ENCODE measurements at places on chromosomes 3 and 15.

GRCh38 chr3:193782747-193783146 is 189.7 kb downstream of the OPA1 start:
- no peak for DNase-seq

GRCh38 chr3:66989860-66990696 is 8.0 kb upstream of the KBTBD8 start:
- no peak for DNase-seq

DNA sequence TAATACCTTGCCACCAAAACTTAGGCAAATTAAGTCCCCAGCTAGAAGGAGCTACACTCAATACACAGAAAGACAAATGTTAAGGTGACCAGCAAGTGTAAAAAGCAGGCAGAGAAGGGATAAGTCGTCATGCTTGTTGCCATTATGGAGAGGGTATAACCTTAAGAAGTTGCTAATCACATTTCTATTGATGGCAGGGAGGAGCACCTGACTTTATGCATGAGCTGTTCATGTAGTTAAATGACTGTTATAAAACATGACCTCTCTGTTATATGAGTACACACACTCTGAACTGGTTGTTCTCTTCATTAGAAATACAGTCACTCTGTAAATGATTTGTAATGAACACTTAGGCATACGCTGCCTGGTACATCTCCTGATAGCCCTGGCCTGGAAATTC is 6.6 kb upstream of the CCNL1 start:
- DNase-seq, result no peak

- no peak for DNase-seq
Observed at GRCh38 chr15:52218816-52219215, 27.6 kb upstream of the GNB5 start.

DNA sequence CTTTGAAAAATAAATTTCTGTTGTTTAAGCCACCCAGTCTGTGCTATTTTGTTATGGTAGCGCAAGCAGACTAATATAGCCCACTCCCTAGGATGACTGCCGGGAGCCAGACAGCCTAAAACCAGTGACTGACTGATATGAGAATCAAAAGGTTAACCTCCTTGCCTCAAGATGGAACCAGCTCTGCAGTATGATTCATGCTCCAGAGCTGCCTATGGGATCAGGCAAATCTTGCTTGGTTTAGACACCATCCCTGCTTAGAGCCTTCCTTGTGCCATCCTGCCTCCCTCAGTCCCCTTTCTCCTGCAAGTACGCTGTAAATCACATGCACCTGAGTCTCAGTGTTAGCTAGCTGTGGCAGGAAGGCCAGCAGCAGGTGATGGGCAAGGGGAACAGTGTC is 39.3 kb downstream of the TRANK1 start:
- DNase-seq, result no peak

DNA sequence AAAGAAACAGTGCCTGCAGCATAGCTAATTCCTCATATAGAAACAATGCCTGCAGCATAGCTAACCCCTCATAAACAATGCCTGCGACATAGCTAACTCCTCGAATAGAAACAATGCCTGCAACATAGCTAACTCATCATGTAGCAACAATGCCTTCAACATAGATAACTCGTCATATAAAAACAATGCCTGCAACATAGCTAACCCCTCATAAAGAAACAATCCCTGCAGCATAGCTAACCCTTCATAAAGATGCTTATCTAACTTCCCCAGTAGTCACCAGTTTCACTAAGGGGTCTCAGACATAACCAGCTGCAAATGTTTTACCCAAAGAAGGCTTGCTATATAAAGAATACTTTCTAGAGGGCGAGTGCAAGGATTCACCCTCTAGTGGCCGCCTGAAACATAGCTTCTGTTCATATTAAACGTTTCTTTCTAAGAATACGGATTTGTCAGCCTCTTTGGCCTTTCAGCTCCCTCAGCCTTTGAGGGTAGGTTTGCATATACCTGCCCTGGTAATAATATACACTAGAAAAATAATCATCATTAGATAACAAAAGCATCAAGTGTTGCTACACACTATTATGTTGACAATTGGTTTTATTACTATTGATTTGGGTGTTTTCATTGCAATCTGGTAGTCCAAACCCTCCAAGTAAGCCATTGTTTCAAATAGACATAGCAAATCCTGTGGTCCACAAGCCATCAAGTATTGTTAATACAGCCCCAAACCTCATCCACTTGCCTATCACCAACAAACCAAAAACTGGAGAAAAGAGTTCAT is 44.4 kb upstream of the FAN1 start:
- peak; percentile 17 for DNase-seq

- DNase-seq, result peak; percentile 39
Observed at GRCh38 chr15:74545776-74546656, 5.0 kb downstream of the ARID3B start.

DNA sequence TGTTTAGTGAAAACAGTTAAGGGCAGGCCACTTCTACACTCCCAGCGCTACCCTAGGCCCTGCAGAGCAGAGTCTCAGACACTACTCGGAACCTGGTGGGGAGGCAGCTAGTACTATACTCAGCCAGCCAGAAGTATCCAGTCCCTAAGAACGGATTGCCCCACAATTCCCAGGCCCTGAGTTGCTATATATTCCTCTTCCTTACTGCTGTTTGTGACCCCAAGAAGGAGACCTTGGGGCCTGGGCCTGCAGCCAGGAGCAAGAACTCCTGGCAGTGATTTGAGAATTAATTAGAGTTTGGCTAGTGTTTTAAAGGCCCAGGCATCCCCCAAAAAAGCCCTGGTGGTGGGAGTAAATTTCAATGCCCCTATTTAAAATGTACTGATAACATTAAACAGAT is 87.7 kb downstream of the RBPMS2 start:
- peak; percentile 23 for DNase-seq

GRCh38 chr3:100339786-100340185 is 5.2 kb downstream of the NIT2 start:
- DNase-seq, result no peak

DNA sequence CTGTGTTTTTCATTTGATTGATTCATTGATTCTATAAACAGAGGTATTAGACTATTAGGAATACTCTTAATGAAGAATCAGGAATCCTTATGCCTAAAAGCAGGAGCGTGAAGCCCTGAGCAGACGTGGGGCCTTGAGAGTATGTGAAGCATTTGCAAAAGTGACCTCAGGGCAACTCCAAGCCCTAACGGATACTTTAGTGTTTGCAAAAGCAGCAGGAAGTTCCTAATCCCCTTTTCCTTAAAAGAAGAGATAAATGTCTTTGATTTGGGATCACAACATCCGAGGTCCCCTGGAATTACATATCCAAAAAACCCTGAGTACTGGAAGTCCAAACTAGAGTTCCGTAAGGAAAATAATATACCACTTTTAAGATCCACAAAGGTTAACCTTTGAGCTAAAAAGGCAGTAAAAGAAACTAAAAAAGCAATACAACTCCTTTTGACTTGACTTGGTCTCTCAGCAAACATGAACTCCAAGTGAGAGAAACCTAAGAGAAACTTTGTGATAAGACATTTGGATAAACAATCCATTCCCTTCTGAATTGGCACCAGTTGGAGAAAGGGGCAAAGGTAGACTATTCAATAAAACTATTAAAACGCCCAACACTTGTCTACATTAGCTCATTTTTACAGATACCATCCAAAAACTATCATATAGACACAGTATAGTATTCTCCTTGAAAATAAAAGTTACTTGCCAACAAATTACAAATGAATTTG is 27.4 kb downstream of the PRTG start:
- DNase-seq, result peak; percentile 14

GRCh38 chr3:73710340-73710739 is 85.6 kb upstream of the PDZRN3 start:
- no peak for DNase-seq

- DNase-seq, result no peak
Observed at GRCh38 chr3:72872183-72872582, 15.7 kb upstream of the GXYLT2 start.

- no peak for DNase-seq
Observed at GRCh38 chr3:54871867-54872266, 56.0 kb downstream of the LRTM1 start.

GRCh38 chr3:197375001-197375441 is 76.6 kb upstream of the DLG1 start:
- no peak for DNase-seq

DNA sequence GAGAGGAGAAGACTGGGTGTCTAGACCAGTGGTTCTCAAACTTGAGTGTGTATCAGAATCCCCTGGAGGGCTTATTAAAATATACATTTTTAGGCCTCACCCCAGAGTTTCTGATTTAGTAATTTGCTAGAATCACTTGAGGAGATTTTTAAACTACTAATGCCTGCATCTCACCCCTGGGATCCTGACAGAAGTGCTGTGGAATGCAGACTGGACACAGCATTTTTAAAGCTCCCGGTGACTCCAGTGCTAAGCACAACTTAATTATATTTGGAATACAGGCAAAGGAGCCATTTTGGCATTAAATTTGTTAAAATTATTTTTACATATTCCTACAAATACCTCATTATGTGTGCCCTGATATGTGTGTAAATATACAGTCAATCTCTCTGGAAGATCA is 26.7 kb upstream of the COL6A6 start:
- DNase-seq, result no peak

DNA sequence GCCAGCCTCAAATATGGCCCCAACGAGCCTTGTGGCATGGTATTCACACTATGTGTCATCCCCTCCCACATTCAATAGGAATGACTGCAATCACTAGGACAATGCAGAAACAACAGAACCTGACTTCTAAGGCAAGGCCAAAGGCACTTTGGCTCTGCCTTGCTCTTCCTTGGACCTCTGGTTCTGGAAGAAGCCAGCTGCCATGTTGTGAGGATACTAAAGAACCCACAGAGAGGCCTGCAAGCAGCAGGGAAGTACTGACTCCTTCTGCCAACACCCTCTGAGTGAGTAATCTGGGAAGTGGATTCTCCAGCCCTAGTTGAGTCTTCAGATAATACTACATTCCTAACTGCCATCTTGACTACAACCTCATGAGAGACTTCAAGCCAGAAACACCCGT is 64.7 kb downstream of the ADAMTS9 start:
- no peak for DNase-seq

DNA sequence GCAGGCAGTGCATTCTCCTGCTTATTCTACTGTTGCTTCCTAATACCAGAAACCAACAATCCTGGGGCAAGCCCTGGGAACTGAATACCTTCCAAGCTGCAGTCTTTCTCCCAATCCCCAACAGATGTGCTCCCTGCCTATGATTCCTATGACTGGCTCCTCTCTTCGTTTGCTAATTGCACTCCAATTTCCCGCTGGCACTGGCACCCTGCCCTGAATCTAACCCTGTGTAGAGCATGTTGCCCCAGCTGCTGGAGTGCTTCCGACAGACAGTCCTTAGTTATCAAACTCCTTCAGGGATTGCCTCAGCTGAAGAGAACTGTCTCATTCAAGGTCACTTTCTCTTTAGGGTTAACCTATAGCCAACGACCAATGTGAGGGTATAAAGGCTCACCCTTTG is 214.1 kb downstream of the NECTIN3 start:
- DNase-seq, result no peak

- DNase-seq, result peak; percentile 87
Observed at GRCh38 chr3:196666001-196666867, 26.7 kb downstream of the NRROS start.

DNA sequence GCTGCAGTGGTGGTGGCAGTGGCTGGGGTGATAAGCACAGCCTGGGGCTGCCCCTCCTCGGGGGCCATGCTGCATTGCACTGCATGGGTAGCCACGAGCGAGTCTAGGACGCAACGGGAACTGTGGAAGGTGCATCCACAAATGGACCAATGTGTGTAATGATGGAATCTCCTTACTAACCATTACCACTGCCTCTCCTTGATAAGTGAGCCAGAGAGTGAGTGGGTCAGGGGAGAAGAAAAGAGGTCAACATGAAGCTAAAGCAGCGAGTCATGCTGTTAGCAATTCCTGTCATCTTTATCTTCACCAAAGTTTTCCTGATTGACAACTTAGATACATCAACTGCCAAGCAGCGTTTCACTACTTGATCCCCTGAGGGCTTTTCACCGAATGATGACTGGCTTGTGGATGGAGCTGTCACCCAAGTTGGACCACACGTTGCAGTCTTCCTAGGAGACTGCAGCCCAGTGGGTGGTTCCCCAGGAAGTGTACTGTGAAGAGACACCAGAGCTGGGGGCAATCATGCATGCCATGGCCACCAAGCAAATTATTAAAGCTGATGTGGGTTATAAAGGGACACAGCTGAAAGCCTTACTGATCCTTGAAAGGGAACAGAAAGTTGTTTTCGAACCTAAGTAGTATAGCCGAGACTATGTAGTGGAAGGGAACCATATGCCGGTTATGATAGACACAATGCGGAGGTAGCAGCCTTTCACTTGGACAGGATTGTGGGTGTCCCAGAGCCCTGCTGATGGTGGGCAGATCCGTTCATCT is 20.6 kb downstream of the SAMD7 start:
- no peak for DNase-seq

GRCh38 chr3:87949879-87950208 is 109.0 kb downstream of the CGGBP1 start:
- DNase-seq, result no peak

DNA sequence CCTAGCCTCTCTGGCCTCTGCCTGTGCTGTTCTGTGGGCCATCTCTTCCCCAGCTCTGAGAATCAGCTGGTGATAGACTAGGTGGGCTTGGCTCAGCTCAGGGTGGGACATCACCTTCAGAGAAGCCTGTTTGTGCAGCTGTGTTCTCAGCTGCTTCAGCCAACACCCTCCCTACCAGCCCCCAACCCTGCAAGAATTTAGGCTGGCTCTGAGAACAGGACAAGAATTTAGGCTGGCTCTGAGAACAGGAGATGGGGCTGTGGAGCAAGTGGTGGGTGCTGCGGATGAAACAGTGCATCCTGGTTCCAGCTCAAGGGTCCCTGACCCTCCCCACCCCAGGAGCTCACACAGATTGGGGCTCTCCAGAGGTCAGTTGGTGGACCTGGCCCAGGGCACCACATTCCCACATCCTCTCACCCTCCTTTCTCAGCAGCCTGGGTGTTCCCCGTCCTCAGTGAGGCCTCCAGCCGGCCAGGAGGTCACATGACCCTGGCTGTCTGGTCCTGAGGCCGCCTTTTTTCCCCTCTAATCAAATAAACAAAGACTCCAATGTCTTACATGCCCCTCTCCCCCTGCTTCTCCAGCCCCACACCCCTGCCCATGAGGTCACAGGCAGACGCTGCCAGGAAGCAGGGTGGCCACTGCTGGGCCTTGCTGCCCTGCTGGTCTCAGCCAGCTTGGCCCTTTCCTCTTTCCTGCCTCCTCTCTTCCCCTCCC is 14.9 kb downstream of the PLEKHO2 start:
- no peak for DNase-seq

GRCh38 chr15:100849021-100849854 is 30.4 kb upstream of the ALDH1A3 start:
- no peak for DNase-seq

GRCh38 chr3:192367616-192368015 is 359.7 kb downstream of the FGF12 start:
- no peak for DNase-seq
